ENCODE measurements at places on chromosomes 11 and 22. TPM values are rescaled to one million over a fixed set of nuclear protein-coding genes. Genes with fewer than 3 reads are reported as not detected.

Gene NEFH
- total RNA-seq: 0.09 TPM

Gene BATF2
- total RNA-seq: 0.86 TPM

Gene NNMT
- total RNA-seq: 151 TPM

Gene SCGB2A2
- total RNA-seq: not detected

Gene CECR2
- 0.12 TPM for total RNA-seq

Gene APOL5
- not detected for total RNA-seq

Gene C22orf31
- not detected for total RNA-seq

Gene TMEM45B
- not detected for total RNA-seq

Gene MS4A6E
- not detected for total RNA-seq

Gene PARVA
- 25.1 TPM for total RNA-seq

Gene SMTNL1
- total RNA-seq: not detected

Gene TRIM44
- total RNA-seq: 29.0 TPM

Gene KDM4D
- 0.43 TPM for total RNA-seq

Gene OR6M1
- not detected for total RNA-seq

Gene APOBEC3A
- not detected for total RNA-seq

Gene LDLRAD3
- 21.7 TPM for total RNA-seq

Gene CREB3L1
- 5.8 TPM for total RNA-seq

Gene RTN4R
- total RNA-seq: 10.1 TPM

Gene SLC36A4
- total RNA-seq: 16.8 TPM

Gene OR8D1
- total RNA-seq: not detected

Gene SLC15A3
- not detected for total RNA-seq

Gene CTTN
- 237 TPM for total RNA-seq

Gene GLYATL2
- not detected for total RNA-seq

Gene OR51B5
- not detected for total RNA-seq

Gene PTPN5
- 0.02 TPM for total RNA-seq

Gene EFCAB6
- total RNA-seq: 0.35 TPM

Gene OR2AT4
- total RNA-seq: not detected

Gene POU2AF2
- not detected for total RNA-seq

Gene NRGN
- 11.1 TPM for total RNA-seq

Gene SELENOO
- 13.1 TPM for total RNA-seq

Gene GPR83
- 0.06 TPM for total RNA-seq

Gene GLB1L2
- 1.8 TPM for total RNA-seq

Measured in A549 treated with CpdA at 1 μM for 4 hours (cell line).